T-cell (primary cell): ENCODE measurements at places on chromosomes 6 and 20. TPM values are rescaled to one million over a fixed set of nuclear protein-coding genes. Genes with fewer than 3 reads are reported as not detected.

GRCh38 chr20:42406826-42407225, 782.9 kb downstream of the PTPRT start:
- no peak overlapping the region for H3K27ac ChIP-seq
- H3K27me3 ChIP-seq: no peaks in the 10 kb centered on the region
- H3K4me3 ChIP-seq: no peak overlapping the region
- H3K4me1 ChIP-seq: no peaks in the 10 kb centered on the region
- no peak for DNase-seq

Gene TTI1
- total RNA-seq: 23.6 TPM

GRCh38 chr6:47678739-47679138, 19.6 kb upstream of the ADGRF4 start:
- H3K27me3 ChIP-seq: no peaks in the 10 kb centered on the region
- no peaks in the 10 kb centered on the region for H3K4me1 ChIP-seq
- DNase-seq: no peak
- no peak overlapping the region for H3K27ac ChIP-seq

DNA sequence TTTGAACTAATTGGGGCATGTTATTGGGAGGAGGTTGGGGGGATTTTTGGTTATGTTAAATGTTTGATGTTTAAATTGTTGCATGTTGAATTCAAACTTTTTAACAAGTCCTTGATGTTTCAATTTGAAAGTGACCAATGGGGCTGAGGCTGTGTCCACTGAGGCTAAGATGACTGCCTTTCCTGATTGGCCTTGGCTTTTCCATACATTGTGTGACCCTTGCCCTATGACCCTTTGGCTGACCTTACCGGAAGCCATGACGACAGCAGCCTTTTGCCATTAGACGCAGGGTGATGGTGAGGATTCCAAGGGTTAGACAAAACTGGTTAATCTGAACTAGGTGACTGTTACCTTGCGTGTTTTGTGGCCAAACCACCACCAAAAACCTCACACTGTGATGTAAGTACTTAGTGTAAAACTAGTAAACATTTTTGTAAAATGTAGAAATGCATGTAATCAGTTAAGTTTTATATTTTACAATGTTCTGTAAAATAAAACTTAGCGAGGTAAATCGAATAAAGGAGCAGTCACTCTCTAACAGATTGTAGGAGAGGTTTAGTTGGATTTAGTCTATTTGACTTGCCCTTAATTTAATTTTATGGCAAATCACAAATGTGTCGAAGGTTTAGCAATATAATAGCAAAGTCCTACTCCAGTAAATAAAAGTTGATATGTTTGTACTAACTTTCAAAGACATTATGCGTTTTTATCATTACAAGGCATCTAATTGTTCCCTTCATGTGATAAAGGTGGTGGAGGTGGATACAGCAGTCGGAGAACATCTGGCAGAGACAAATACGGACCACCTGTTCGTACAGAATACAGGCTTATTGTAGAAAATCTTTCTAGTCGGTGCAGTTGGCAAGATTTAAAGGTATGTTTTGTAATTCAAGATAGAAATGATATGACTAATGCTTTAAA, 1.6 kb downstream of the SRSF6 start:
- H3K27ac ChIP-seq: peak overlapping the region; percentile 41
- no peaks in the 10 kb centered on the region for H3K27me3 ChIP-seq
- peak overlapping the region; percentile 39 for H3K4me3 ChIP-seq
- DNase-seq: no peak

DNA sequence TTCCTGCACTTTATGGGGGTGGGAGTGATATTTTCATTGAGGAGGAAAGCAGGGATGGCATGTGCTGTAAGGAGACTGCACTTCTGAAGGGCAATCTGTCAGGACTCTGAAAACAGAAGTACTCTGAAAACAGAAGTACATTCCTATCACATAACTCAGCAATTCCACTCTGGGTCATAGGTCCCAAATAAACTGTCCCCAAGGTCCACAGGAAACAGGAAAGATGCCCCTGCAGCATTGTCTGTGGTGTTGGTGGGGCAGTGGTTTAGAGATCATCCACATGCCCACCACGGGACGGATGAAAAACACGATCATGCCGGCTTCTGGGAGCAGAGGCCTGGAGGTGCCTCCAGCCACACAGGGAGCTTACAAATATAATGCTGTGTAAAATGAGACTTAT, 150.3 kb downstream of the OTOR start:
- no peaks in the 10 kb centered on the region for H3K27me3 ChIP-seq
- no peak overlapping the region for H3K27ac ChIP-seq
- no peak for DNase-seq

DNA sequence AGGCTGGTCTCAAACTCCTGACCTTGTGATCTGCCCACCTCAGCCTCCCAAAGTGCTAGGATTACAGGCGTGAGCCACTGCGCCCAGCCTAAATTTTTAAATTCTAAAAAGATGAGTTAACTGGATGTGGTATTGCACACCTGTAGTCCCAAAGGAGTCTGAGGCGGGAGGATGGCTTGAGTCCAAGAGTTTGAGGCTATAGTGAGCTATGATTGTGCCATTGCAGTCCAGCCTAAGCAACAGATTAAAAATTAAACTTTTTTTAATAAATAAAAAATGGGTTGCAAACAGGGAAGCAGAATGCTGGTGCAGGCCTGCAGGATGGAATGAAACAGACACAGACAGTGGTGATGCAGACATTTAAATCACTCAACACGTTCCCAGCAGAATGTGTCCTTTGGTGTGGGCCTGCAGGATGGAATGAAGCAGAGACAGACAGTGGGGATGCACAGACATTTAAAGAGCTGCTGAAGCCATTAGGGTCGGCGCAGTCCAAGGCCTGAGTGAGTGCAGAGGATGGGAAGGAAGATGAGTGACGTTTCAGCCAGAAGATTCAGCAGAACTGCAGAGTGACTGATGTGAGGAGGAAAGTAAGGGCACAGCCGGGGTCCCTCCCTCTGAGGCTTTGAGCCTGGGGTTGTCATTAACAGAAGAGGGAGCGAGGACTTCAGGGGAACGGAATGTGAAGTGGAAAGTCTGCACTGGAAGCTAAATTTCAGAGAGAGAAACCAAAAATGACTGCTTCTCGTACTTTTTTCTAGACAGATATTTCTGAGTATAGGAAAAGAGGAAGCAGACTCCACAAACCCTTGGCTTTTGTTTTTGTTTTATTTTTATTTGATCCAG, 117.5 kb downstream of the RIN2 start:
- no peaks in the 10 kb centered on the region for H3K27me3 ChIP-seq
- H3K4me1 ChIP-seq: no peaks in the 10 kb centered on the region
- no peak overlapping the region for H3K27ac ChIP-seq
- DNase-seq: no peak

DNA sequence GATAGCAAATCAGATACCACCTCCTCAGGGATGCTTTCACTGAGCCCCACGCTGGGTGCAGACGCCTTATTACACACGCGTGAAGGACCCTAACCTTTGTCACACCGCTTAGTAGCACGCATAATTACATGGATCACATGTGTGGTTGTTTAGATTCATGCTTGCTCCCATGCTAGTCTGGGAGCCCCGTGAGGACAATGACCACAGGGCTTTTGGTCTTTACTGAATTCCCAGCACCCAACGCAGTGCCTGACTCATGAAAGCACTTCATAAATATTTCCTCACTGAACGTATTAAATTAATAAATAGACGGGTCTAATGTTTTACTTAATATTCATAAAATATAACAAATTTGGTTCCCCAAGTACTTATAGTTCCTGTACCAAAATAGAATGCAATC, 132.5 kb downstream of the ALDH8A1 start:
- H3K4me3 ChIP-seq: no peak overlapping the region
- no peaks in the 10 kb centered on the region for H3K36me3 ChIP-seq
- H3K4me1 ChIP-seq: no peaks in the 10 kb centered on the region
- no peaks in the 10 kb centered on the region for H3K27me3 ChIP-seq
- DNase-seq: no peak
- no peak overlapping the region for H3K27ac ChIP-seq

Gene PXMP4
- total RNA-seq: 6.1 TPM

DNA sequence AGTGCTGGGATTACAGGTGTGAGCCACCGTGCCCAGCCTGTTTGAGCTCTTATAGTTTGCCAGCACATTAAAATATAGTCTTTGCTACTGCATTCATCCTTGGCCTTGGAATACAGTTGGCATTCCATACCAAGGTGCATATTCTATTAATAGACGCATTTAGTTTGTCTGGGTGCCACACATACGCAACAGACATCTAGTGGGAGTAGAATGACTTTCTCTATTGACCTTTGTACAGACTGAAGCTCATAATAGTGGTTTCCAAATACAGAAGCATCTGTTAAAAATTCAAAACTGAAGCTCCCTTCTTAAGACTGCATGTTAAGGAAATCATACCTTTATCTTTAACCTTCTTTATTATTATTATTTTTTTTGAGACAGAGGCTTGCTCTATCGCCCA, 46.7 kb upstream of the FNDC1 start:
- peaks cover 4% of the 10 kb centered on the region for H3K27me3 ChIP-seq
- no peaks in the 10 kb centered on the region for H3K36me3 ChIP-seq
- no peak for DNase-seq
- H3K4me1 ChIP-seq: no peaks in the 10 kb centered on the region
- H3K27ac ChIP-seq: no peak overlapping the region
